Activated T-helper 2 cell treated with anti-CD3 and anti-CD28 coated beads, Interferon-gamma antibody, Interleukin-2, Interleukin-4, amounts not matched to agents 10 μg/mL and 5 μg/mL and 100 μg/mL, durations not matched to agents 14 hours and 24 hours and 36 hours (primary cell): ENCODE measurements at places on chromosomes 4 and X.
A peak's percentile ranks its signal among the peaks of the same experiment; 100 is the strongest.

GRCh38 chrX:130680164-130681035, 222.6 kb downstream of the ENOX2 start:
- DNase-seq = no peak
- no peaks in the 10 kb centered on the region for H3K27me3 ChIP-seq
- H3K27ac ChIP-seq = no peak overlapping the region
- no peaks in the 10 kb centered on the region for H3K4me1 ChIP-seq

- no peak overlapping the region for H3K27ac ChIP-seq
- H3K4me1 ChIP-seq = no peaks in the 10 kb centered on the region
- H3K36me3 ChIP-seq = no peaks in the 10 kb centered on the region
These were observed 66.0 kb upstream of the GEMIN8 start for GRCh38 chrX:14095702-14096101.

GRCh38 chr4:73731968-73732610, 8.3 kb upstream of the CXCL8 start:
- H3K36me3 ChIP-seq = no peaks in the 10 kb centered on the region

- peaks cover 15% of the 10 kb centered on the region for H3K4me1 ChIP-seq
- peak overlapping the region; percentile 49 for H3K4me3 ChIP-seq
- DNase-seq = no peak
- H3K36me3 ChIP-seq = no peaks in the 10 kb centered on the region
- no peak overlapping the region for H3K27ac ChIP-seq
These were observed 2.4 kb upstream of the MBNL3 start for GRCh38 chrX:132491191-132491590.

DNA sequence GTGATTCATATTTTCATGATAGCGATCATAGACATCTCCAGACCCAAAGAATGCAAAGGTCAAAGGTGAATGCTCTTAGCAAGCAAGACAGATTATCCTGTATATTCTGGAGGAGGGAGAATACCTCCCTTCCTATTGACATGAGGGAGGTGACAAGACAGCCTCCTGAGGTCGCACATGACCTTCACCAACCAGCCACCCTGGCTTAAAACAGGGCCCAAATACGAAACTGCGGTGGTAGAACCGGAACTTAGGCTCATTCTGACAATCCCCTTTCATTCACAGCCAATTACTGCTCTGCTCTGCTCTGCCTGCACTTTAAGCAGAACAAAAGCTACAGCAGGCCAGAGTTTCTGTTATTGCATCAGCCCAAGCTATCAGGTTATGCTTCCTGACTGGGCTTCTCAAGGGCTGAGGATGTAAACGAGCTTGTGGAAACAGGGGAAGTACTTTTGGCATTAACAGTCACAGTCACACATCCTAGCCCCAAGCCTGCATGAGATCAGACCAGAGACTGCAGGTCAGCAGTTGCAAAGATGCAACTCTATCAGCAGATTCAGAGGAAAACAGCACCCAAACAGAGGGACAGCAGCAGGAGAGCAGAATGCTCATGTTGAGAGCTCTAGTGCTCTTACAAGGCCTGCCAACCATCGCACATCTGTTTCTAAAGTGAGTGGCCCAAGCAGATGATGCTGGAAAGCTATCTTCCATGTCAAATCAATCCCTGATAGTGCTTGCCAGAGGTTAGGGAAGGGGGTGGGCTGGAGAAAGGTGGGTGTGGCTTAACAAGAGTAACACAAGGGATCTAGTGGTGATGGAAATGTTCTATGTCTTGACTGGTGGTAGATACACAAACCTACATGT, 51.3 kb upstream of the MAP3K15 start:
- H3K27ac ChIP-seq = peak overlapping the region; percentile 91
- H3K36me3 ChIP-seq = peaks cover 43% of the 10 kb centered on the region
- no peaks in the 10 kb centered on the region for H3K27me3 ChIP-seq
- peak; percentile 8 for DNase-seq
- peak overlapping the region; percentile 14 for H3K4me3 ChIP-seq

DNA sequence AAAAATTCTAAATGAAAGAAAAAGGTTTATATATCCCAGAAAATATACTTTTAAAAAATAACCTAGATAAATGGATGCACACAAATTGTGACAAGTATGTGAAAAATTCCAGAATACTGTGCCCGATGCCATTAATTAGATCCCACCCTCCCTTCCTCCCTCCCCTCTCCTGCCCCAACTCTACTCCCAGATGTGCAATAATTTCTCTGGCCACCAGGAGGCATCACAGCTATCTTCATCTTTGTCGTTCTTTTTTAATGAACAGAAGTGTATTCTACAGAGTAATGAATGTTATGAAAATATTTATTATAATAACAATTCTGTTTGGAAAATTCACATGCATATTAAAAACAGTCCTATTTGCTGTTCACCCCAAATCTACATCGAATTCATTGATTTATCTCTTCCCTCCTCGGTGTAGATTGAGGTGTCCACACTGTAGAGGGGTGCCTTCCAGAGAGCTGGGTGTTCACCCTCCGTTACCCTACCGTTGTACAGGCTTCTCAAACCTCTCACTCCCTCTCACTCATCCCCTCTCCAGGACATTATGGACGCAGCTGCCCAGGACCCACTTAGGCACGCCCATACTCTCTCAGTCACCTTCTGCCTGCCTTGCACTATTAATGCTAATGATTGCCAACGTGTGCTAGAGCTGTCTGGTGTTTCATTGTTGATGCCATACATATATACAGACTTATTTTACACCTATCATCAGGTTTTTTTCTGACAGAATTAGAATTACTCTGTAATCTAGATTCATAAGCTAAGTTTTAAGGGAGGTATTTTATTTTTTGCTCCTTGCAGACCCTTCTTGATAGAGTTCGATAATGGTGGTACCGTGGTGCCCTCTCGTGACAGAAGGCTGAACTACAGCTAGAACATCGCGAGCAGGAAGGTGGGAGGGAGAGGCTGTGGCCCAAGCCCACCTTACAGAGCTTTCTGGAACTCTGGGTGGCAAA, 14.1 kb downstream of the RAB40AL start:
- H3K27ac ChIP-seq = no peak overlapping the region
- peak overlapping the region; percentile 38 for H3K4me3 ChIP-seq
- no peaks in the 10 kb centered on the region for H3K36me3 ChIP-seq
- H3K27me3 ChIP-seq = no peaks in the 10 kb centered on the region

GRCh38 chrX:104513162-104513561, 52.8 kb upstream of the IL1RAPL2 start:
- no peak overlapping the region for H3K4me3 ChIP-seq
- DNase-seq = no peak
- no peaks in the 10 kb centered on the region for H3K4me1 ChIP-seq
- H3K36me3 ChIP-seq = no peaks in the 10 kb centered on the region

DNA sequence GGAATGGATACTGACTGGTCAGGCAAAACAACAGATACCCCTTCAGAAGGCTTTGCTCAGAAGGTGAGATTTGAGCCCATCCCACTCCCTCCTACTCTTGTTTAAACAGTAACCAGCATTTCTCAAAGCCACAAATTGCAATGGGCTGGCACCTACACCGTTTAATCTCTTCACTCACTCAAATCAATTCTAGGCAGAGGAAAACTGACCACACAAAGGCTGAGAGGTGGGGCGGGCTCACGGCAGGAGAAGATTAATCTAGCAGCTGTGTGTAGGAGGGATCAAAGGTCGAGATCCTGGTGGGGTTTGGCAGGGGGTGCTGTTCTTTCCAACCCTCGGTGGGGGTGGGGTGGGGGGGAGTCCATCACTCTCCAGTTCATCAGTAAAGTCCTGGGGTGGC, 622.4 kb downstream of the BCOR start:
- no peaks in the 10 kb centered on the region for H3K27me3 ChIP-seq
- no peaks in the 10 kb centered on the region for H3K36me3 ChIP-seq
- DNase-seq = no peak
- peaks cover 2% of the 10 kb centered on the region for H3K4me1 ChIP-seq
- no peak overlapping the region for H3K4me3 ChIP-seq

- DNase-seq = no peak
- peaks cover 22% of the 10 kb centered on the region for H3K4me1 ChIP-seq
- H3K36me3 ChIP-seq = peaks cover 15% of the 10 kb centered on the region
These were observed 6.3 kb downstream of the TMEM154 start for GRCh38 chr4:152673489-152673888.

DNA sequence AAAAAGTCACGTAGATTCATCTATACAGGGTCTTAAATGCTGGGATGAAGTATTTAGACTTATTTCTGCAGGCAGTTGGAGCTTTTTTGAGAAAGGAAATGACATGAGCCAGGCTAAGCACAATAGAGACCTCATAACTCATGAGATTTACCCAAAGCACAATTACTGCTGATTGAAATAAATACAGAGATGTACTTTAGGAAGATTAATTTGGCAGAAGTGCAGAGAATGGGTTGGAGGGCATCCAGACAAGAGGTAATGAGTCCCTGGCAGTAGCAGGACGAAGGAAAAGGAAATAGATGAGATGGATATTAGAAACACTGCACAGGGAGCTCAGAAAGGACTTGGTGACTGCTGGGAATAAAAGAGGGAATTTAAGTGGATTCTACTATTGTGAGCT, 129.1 kb downstream of the SHROOM4 start:
- no peaks in the 10 kb centered on the region for H3K27me3 ChIP-seq
- no peaks in the 10 kb centered on the region for H3K36me3 ChIP-seq
- H3K27ac ChIP-seq = no peak overlapping the region
- DNase-seq = no peak

DNA sequence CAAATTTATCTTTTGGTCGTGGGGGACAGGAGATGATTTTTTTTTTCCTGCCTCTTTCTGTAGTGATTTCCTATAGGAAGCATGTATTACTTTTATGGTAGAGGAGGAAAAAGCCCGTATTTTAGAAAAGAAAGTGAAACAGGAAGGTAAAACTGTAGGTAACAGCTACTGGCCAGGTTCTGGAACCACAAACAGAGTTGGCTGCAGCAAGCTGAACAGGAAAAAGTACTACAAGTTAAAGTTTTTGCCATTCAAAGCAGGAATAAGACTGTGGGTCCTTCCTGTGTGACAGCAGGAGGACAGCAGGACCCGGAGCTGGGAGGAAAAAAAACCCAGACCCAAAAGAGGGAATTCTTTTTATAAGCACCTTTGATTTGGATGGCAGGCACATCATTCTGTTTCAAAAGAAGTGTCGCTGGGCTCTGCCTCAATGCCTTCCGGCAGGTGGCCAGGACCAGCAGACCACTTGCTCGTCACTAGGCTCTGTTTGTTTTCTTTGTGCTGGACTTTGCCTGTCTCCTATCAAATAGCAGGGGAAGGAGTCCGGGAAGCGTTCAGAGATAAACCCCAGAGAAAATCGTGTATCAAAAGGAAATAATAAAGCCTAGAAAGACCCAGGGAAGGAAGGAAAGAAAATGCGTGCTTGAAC, 277.9 kb downstream of the ADGRA3 start:
- H3K4me1 ChIP-seq = peaks cover 21% of the 10 kb centered on the region
- H3K36me3 ChIP-seq = no peaks in the 10 kb centered on the region
- H3K27me3 ChIP-seq = no peaks in the 10 kb centered on the region
- DNase-seq = no peak
- peak overlapping the region; percentile 24 for H3K27ac ChIP-seq

GRCh38 chr4:169410839-169411770, 140.3 kb upstream of the SH3RF1 start:
- H3K36me3 ChIP-seq = peaks cover 9% of the 10 kb centered on the region
- peaks cover 30% of the 10 kb centered on the region for H3K4me1 ChIP-seq
- no peaks in the 10 kb centered on the region for H3K27me3 ChIP-seq
- peak overlapping the region; percentile 10 for H3K4me3 ChIP-seq

DNA sequence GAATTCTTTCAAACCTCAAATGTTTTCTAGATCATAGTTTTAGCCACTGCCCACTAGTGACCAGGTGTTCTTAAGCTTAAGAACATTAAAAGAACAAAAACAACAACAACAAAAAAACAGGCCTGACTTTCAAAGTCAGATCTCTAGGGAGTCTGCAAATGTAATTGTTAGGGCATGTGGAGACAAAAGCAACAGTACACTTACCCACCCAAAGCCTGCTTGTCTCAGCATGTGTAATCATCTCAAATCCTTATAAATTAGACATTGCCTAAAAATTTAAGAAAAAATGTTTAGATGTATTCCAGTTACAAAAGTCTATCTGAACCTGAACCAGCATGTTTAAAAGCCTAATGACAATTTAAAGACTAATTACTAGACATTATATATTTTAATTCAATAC, 79.9 kb downstream of the SLC7A11 start:
- H3K27ac ChIP-seq = no peak overlapping the region
- no peaks in the 10 kb centered on the region for H3K4me1 ChIP-seq
- no peak for DNase-seq
- no peaks in the 10 kb centered on the region for H3K27me3 ChIP-seq

DNA sequence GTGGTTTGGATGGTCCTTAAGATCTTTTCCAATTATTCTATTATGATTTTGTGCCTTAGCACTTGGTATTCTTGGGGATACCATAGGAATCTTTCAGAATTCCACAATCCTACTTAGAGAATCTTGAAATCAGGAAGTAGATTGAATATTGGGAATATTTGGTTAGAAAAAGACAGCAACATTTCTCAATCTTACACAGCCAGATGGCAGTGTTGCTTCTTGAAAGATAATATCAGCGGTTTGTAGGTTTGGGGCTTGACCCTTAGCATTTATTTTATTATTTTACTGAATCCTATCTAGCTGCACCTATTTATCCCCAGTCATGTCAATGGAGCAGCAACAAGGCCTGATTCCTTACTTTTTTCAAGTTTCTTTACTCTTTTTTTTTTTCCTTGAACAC, 28.6 kb downstream of the MAGEB1 start:
- no peak overlapping the region for H3K27ac ChIP-seq
- no peak for DNase-seq
- H3K4me1 ChIP-seq = peaks cover 5% of the 10 kb centered on the region
- peaks cover 1% of the 10 kb centered on the region for H3K27me3 ChIP-seq

GRCh38 chrX:108224218-108224617, 132.6 kb downstream of the ATG4A start:
- no peak overlapping the region for H3K27ac ChIP-seq
- H3K4me1 ChIP-seq = no peaks in the 10 kb centered on the region
- H3K4me3 ChIP-seq = no peak overlapping the region
- H3K36me3 ChIP-seq = no peaks in the 10 kb centered on the region
- no peak for DNase-seq
- H3K27me3 ChIP-seq = no peaks in the 10 kb centered on the region

DNA sequence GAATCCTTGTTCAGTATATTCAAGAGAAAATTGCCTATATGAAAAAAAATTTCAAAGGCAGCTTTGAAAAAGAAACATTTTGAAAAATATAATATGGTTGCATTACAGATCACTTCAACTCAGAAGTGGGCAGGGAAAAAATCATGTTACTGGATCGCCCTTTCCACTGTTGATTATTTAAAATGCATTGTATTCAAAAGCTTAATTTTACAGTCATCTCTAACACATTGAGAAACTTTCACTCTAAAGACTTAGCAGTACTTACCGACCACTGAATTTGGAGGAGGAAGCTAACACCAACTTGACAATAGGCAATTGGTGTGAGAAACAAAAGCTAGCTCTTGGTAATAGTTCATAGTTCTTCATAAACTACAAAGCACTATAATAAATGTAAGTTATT, 101.9 kb downstream of the CEP135 start:
- peaks cover 55% of the 10 kb centered on the region for H3K27me3 ChIP-seq
- DNase-seq = no peak
- H3K4me3 ChIP-seq = peak overlapping the region; percentile 85
- no peak overlapping the region for H3K27ac ChIP-seq
- no peaks in the 10 kb centered on the region for H3K36me3 ChIP-seq
